GM23338 (cell line): ENCODE measurements at places on chromosomes 2 and 18. TPM values are rescaled to one million over a fixed set of nuclear protein-coding genes. Genes with fewer than 3 reads are reported as not detected.
A peak's percentile ranks its signal among the peaks of the same experiment; 100 is the strongest.

- DNase-seq = peak; percentile 62
Observed at GRCh38 chr2:171553858-171554257, 31.6 kb downstream of the CYBRD1 start.

DNA sequence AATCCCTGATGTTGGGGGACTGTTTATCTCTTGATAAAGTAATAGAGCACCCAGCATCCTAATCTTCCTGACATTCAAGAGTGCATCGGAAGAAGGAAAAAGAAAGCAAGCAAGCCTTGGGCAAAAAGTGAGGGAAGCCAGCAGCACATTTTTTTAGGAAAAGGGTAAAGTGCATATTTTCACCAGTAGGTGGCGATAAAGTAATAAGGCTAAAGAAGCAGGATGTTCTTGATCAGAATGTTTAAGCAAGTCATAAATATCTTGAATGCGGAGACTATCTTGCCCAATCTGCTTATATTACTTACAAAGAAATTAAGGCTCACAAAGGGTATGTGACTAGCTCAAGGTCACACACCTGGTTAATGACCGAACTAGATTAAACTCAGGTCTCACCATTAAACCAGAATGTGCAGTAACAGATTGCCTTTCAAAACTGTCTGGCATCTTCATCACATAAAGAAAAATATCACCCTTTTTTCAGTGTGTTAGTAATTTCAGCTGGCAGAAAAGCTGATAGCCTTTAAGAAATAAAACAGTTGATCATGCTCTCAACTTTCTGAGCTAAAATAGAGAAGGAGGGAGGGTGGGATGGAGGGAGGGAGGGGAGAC lies 83.8 kb downstream of the VIT start:
- DNase-seq = peak; percentile 83

The ACKR3 gene
- 3.0 and 3.1 TPM in 2 replicates for total RNA-seq

The HNMT gene
- total RNA-seq = 3.4 and 5.7 TPM in 2 replicates

GRCh38 chr2:102663381-102663780 lies 44.0 kb downstream of the SLC9A2 start:
- DNase-seq = no peak

The SLC35F6 gene
- total RNA-seq = 10.8 and 15.0 TPM in 2 replicates

- no peak for DNase-seq
Observed at GRCh38 chr2:70094978-70095719, 7.9 kb downstream of the PCBP1 start.

GRCh38 chr2:219875036-219875435 lies 247.6 kb downstream of the SLC4A3 start:
- no peak for DNase-seq

GRCh38 chr2:10272464-10272863 lies 30.2 kb upstream of the HPCAL1 start:
- DNase-seq = no peak

The NPHP1 gene
- total RNA-seq = 1.2 and 4.6 TPM in 2 replicates

DNA sequence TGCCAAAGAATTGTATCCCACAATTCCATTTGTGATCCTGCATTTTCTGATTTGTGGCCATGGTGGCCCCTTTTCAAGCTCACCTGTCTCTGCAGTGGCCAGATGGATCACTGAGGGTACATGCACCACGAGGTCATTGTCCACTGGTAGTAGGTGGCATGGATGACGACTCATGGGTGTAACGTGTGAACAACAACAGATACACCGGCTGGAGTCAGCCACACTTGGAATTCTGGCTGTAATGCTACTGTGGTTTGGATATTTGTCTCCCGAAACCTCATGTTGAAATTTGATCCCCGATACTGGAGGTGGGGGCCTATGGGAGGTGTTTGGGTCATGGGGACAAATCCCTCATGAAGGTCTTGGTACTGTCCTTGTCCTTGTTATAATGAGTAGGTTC lies 102.2 kb upstream of the TAF1B start:
- DNase-seq = no peak

The SLC19A3 gene
- total RNA-seq = 9.1 and 12.0 TPM in 2 replicates

The C2orf78 gene
- total RNA-seq = 0.14 TPM in 1 of 2 replicates, not detected in the other

The ASAP2 gene
- total RNA-seq = 15.6 and 16.5 TPM in 2 replicates

DNA sequence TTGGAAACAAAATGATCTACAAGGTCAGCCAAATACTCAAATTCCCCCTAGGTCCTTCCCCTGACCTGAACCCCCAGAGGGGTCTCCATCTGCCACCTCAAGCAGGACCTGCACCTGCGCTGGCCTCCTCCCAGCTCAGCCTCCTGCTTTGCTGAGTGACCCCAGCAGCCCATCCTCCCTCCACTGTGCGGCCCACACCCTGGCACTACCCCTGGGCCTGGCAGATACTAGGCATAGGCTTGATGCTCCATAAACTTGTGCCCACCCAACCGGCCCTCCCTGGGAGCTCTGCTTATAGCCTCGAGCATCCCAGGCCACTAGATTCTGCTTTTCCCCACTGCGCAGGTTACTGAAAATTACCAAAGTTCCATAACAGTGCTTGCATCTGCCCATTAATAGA lies 156.2 kb downstream of the HDAC4 start:
- no peak for DNase-seq

The ABCB11 gene
- not detected in 2 replicates for total RNA-seq

DNA sequence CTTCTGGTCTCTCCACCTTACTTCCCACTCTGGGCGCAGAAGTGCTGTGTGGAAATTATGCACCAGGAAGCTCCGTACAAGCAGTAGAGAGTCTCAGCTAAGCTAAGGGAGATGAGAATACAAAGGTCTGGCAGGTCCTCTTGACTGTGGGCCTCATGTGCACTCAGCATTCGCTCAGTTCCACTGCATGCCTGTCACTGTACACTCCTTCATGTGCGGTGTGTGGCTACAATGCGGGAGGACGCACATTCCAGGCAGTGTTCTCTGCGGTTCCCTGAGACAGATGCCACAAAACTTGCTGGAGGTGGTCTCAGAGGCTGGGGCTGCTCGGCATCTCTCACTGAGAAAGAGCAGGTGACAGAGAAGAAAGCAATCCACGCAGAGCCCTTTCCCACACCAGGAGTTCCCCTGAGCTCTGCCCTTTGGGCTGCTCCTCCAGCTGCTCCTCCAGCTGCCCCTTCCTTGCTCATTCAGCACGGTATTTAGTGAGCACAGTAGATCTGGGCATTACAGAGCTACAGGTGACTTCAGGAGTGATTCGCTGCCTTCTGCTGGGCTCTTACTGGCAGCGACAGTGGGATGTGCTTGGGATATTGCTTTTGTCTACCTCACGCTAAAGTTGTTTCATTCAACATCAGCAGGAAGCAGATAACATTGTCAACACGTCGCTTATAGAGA lies 176.6 kb downstream of the SH3RF3 start:
- DNase-seq = no peak

DNA sequence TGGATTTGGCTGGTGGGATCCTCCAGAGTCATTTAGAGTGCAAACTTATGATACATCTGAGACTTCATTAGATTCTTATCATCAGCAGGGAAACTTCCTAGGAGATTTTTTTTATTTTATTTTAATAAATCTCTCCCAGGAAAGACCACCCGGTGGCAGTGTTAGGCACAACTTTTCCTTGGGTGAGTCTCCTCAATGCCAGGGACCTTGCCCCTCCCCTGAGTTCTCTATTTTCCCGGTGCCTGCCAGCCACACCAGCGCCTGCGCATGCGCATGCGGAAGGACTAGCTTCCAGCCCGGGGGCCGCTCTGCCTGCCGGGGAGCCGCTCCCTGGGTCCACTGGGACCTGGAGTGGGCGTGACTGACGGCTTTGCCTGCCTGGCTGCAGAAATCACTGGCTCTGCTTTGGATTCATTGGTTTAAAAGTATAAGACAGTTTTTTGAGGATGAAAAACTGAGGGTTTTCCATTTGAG lies 86.6 kb downstream of the TMEM182 start:
- peak; percentile 92 for DNase-seq

- peak; percentile 83 for DNase-seq
Observed at GRCh38 chr18:12308386-12309100, 502 bp downstream of the TUBB6 start.

The CNGA3 gene
- not detected in 2 replicates for total RNA-seq

The CHN1 gene
- total RNA-seq = 30.2 and 36.5 TPM in 2 replicates

The CABLES1 gene
- 8.8 and 12.4 TPM in 2 replicates for total RNA-seq

DNA sequence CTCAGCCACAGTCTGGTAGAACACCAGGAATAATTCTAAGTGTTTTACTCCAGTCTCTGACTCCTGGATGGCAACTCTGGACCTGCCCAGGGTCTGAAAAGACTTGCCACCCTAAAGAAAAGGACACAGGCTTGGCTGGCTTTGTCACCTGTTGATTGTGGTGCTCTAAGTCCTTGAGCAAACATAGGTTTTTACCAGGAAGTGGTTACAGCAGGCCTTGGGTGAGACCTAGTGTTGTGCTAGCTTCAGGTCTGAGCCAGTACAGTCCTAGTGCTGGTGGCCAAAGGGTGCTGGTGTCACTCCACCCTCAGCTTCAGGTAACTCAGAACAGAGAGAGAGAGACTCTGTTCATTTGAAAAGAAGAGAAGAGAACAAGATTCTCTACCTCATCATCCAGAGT lies 1239.4 kb upstream of the CRIM1 start:
- no peak for DNase-seq

GRCh38 chr18:31429623-31430022 lies 17.9 kb upstream of the DSG3 start:
- DNase-seq = peak; percentile 61

DNA sequence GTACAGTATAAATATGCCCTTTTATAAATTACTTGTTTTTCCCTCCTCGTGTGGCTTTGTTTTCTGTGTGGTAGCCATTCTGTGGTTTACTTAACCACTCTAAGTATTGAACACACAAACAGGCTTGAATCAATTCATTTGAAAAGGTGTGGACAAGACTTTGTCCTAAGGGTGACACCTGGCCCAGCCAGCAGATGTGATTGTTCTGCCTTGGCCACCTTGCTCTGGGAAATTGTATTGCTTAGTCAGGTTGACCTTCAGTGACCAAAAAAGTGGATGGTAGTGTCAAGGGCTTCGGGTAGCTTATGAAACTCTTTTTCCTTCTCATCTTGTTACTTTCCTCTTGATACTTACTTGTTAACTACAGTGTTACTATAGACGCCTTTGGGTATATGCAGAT lies 61.9 kb downstream of the DGKD start:
- no peak for DNase-seq

The TEX44 gene
- not detected in 2 replicates for total RNA-seq

DNA sequence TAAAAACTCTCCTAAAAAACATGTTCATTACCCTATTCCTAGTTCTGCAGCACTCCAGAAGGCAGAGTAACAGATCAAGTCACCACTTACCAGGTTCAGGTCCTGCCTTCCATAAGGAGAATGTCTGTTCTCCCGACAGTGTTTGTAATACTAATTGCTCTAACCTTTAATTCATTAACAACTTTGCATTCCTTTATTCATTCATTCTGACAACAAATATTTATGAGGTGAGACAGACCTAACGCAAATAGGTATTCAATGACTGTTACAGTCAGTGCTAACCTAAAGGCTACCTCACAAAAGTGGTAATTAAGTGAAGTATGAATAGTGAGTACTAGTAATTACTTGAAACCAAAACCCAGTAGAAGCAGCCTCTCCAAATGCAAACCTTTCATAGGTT lies 224.0 kb downstream of the AFF3 start:
- DNase-seq = no peak

DNA sequence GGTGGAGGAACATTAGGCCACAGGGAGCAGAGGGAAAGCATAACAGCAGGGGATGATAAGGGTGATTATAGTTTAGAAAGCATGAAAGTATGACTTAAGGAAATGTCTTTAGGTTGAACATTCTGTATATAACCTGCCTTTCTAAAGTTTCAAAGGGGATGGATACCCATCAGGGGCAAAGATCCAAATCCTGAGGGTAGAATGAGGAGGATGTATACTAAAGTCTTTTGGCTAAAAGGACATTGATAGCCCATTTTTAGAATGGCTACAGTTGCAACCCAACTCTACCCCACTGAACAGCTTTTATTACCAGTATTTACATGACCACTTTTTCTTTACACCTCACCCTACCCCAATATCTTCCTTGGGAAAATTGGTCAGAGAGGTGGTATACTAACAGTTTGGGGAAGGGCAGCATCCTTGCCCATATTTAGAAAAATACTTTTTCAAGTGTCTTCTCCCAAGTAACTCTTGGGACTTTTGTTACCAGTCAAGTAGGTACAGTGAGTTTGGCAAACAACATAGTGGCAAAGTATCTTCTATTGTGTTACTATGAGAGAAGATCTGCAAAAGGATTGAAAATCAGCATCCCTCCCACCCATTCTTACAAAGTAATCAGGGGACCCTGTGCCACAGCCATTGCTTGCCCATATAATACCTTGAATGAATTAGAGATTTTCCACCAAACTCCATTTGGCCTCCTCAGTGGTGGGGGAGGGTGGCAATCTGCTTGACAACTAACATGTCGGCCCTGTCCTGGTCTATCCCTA lies 8.3 kb downstream of the MAT2A start:
- no peak for DNase-seq

The PSMD14 gene
- total RNA-seq = 91.6 and 92.2 TPM in 2 replicates

DNA sequence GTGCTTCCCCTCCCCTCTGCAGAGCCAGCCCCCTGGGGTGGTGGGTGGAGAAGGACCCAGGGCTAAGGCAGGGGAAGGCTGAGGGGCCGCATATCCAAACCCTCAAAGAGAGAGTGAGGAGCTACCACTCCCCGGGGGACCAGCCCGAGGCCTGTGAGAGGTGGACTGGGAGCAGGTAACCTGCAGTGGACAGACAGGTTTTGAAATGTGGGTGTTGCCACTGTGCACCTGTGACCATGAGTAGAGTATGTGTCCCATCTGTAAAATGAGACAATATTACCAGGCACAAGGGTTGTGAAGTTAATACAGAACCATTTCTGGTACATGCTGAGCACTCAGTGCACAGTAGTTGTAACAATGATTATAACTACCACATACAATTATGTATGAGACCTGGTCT lies 51.2 kb upstream of the POMC start:
- no peak for DNase-seq

GRCh38 chr2:15556311-15556930 lies 4.7 kb downstream of the NBAS start:
- DNase-seq = no peak

DNA sequence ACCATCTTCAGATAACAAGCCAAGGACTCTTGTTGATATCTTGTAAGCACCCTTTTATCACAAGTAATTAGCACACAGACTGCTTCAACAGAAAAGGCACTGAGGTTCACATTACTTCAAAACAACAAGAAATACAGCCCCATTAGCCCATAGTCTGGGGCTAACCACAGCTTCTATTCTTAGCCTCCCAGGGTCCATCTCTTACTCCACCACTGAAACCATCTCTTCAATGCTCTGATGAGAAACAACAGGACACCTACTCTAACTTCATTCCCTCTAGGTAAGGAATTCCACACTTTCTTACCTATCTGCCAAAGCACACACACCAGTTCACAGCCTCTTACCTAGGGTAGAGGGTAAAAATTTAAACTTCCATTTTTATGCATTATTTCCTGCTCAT lies 26.4 kb upstream of the CYTIP start:
- DNase-seq = no peak
